ENCODE measurements at places on chromosomes 3 and 15. TPM values are rescaled to one million over a fixed set of nuclear protein-coding genes. Genes with fewer than 3 reads are reported as not detected.

- no peak overlapping the region for H3K27ac ChIP-seq
- no peaks in the 10 kb centered on the region for H3K36me3 ChIP-seq
- no peak overlapping the region for H3K4me3 ChIP-seq
- no peaks in the 10 kb centered on the region for H3K27me3 ChIP-seq
- no peaks in the 10 kb centered on the region for H3K4me1 ChIP-seq
- no peak for DNase-seq
Observed at GRCh38 chr3:107077391-107077790, 299.8 kb upstream of the CCDC54 start.

- H3K36me3 ChIP-seq: no peaks in the 10 kb centered on the region
- no peaks in the 10 kb centered on the region for H3K4me1 ChIP-seq
- H3K4me3 ChIP-seq: no peak overlapping the region
- DNase-seq: no peak
- H3K27me3 ChIP-seq: no peaks in the 10 kb centered on the region
Observed at GRCh38 chr3:19103510-19103909, 44.8 kb upstream of the KCNH8 start.

The RIOX2 gene
- 26.7 TPM for total RNA-seq

The KIF15 gene
- total RNA-seq: 0.87 TPM

The LRRIQ4 gene
- not detected for total RNA-seq

DNA sequence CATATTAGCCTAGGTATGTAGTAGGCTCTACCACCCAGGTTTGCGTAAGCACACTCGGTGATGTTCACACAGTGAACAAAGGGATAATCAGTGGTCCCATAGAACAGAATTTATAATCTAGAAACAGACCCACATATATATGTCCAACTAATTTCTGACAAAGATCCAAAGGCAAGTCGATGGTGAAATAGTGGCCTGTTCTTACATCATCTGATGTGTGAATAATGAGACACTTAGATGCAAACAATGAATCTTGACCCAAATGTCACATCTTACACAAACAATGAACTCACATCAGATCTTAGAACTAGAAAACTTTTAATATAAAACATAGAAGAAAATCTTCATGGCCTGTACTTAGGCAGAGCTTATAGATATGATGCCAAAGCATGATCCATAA lies 17.6 kb upstream of the TM2D3 start:
- DNase-seq: no peak
- H3K27ac ChIP-seq: no peak overlapping the region
- H3K36me3 ChIP-seq: peaks cover 78% of the 10 kb centered on the region
- H3K4me1 ChIP-seq: no peaks in the 10 kb centered on the region
- H3K27me3 ChIP-seq: no peaks in the 10 kb centered on the region
- no peak overlapping the region for H3K4me3 ChIP-seq

- H3K4me1 ChIP-seq: peaks cover 3% of the 10 kb centered on the region
- peaks cover 4% of the 10 kb centered on the region for H3K36me3 ChIP-seq
- H3K27ac ChIP-seq: no peak overlapping the region
- no peak for DNase-seq
- H3K4me3 ChIP-seq: no peak overlapping the region
Observed at GRCh38 chr3:12924437-12924836, 83.1 kb upstream of the RPL32 start.

- no peak for DNase-seq
- H3K36me3 ChIP-seq: no peaks in the 10 kb centered on the region
- no peaks in the 10 kb centered on the region for H3K27me3 ChIP-seq
- no peaks in the 10 kb centered on the region for H3K4me1 ChIP-seq
Observed at GRCh38 chr3:139758654-139759291, 81.0 kb upstream of the NMNAT3 start.

GRCh38 chr3:195583831-195584542 lies at the start of gene APOD:
Gene APOD, minus strand, starts transcription at chr3:195583940. Its CDS starts 4,479 bp downstream, at chr3:195579461.
- DNase-seq: peak; percentile 88
- H3K27ac ChIP-seq: peak within 1 kb of the TSS; percentile 45
- H3K4me1 ChIP-seq: peaks cover 6% of the 10 kb centered on the region
- H3K4me3 ChIP-seq: peak within 1 kb of the TSS; percentile 18
- H3K27me3 ChIP-seq: no peaks in the 10 kb centered on the region
- H3K36me3 ChIP-seq: no peaks in the 10 kb centered on the region

The FMN1 gene
- total RNA-seq: 21.8 TPM

DNA sequence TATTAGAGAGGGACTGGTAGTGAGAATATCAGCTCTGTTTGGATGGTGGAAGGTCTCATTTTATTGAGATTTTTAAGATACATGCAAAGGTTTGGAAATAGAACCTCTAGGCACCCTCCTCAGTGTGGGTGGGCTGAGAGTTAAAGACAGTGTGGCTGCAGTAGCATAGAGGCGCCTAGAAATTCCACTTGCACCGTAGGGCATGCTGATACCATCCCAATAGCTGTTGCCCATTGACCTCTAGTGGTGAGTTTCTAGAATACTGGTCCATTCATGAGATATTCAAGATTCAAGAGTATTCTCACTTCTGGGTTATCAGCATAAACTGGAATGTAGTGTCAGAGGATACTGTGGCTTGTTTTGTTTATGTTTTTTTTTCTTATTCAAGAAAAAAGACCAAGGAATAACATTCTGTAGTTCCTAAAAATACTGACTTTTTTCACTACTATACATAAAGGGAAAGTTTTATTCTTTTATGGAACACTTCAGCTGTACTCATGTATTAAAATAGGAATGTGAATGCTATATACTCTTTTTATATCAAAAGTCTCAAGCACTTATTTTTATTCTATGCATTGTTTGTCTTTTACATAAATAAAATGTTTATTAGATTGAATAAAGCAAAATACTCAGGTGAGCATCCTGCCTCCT lies 87.2 kb downstream of the TGFBR2 start:
- no peak for DNase-seq
- peaks cover 5% of the 10 kb centered on the region for H3K4me1 ChIP-seq
- no peak overlapping the region for H3K27ac ChIP-seq
- H3K36me3 ChIP-seq: peaks cover 41% of the 10 kb centered on the region
- no peak overlapping the region for H3K4me3 ChIP-seq

DNA sequence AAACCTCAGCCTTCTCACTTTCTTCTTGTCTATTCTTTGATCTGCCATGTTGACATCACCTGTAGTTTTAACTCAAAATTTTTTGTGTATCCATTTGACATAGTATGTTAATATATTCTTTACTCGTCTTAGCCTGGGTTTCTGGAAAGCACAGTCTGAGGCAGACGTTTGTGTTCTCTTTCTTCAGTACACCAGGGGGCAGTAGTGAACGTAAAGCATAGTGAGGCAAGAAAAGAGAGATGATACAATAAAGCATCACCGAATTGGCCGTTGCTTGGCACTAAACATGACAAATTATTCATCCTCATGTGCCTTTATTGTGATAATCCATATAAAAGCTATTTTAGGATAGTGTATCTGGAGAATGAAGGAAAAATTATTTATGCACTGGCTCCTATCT lies 141.0 kb upstream of the MYRIP start:
- H3K4me1 ChIP-seq: no peaks in the 10 kb centered on the region
- no peak overlapping the region for H3K4me3 ChIP-seq
- no peaks in the 10 kb centered on the region for H3K36me3 ChIP-seq
- DNase-seq: no peak
- H3K27ac ChIP-seq: no peak overlapping the region

DNA sequence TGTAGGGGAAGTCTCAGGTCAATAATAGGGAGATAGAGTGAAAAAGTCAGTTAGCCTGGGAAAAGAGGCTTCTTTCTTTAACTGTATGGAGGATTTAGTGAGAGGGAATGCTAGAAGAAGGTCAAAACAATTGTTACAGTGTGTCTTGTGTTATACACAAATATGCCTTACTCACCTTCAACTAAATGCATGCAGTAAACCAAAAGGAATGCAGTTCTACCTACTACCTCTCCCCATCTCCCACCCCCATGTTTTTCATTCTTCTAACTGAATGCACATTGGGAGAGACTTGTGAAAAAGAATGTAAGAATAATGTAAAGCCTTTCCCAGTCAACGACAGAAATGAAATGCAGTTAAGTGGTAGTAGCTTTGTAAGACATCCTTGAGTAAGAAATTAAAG lies 33.8 kb downstream of the CCDC66 start:
- H3K4me1 ChIP-seq: no peaks in the 10 kb centered on the region
- no peaks in the 10 kb centered on the region for H3K27me3 ChIP-seq
- H3K4me3 ChIP-seq: no peak overlapping the region

GRCh38 chr3:194488055-194488742 lies 1.4 kb upstream of the ATP13A3 start:
- no peaks in the 10 kb centered on the region for H3K36me3 ChIP-seq
- peak overlapping the region; percentile 93 for H3K4me3 ChIP-seq
- H3K27ac ChIP-seq: peak overlapping the region; percentile 89
- H3K4me1 ChIP-seq: peaks cover 48% of the 10 kb centered on the region

DNA sequence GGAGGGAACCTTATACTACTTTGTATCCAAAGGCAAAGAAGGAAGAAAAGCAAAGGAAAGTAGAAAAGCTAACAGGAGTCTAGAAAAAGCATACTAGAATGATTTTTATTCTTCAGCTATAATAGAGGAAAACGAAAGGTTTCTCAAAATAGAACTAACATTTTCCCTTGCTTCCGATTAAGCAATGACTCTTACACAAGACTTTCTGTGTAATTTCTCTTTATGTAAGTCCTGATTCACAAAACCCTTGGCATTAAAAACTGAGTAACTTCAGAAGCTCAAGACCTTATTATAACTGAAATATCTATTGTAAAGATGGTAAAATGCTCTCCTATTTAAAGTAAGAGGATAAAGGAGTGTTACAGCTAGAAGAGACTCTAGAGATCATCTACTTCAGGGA lies 97.4 kb downstream of the DTWD1 start:
- no peaks in the 10 kb centered on the region for H3K36me3 ChIP-seq
- no peaks in the 10 kb centered on the region for H3K27me3 ChIP-seq
- peak overlapping the region; percentile 71 for H3K27ac ChIP-seq
- H3K4me3 ChIP-seq: no peak overlapping the region

DNA sequence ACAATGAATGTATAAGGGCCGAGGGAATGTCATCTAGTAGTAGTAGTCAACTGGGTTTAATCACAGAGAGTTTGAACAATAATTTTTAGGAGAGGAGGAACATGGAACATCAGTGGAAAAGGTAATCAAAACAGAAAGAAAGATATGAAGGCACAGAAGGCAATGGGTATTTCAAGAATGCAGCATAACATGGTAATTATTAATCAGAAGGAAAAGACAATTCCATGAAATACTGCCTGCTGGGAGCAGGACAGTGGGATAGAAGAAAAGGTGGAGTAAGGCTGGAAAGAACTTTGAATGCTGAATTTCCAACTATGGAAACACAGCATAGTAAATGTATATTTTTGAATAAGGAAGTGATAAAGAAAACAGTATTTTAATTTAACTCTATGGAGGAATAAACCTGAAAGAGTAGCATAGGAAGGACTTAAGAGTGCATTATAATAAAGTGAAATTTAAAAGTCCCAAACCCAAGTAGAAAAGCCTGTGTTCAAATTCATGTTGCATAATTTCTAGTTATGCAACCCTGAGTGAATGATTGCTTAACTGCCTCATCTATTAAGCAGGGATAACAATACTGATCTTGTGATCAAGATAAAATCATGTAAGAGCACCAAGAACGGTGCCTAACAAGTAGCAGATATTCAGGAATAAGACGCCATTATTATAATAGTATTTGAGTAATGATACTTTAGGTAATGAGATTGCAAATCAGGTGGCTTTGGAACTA lies 357.7 kb downstream of the TBC1D5 start:
- no peak overlapping the region for H3K27ac ChIP-seq
- H3K36me3 ChIP-seq: no peaks in the 10 kb centered on the region
- H3K4me1 ChIP-seq: no peaks in the 10 kb centered on the region
- no peak for DNase-seq
- no peaks in the 10 kb centered on the region for H3K27me3 ChIP-seq

Measured in tibial nerve (tissue), 4 donors.